ENCODE measurements at places on chromosomes 13 and 19.
A peak's percentile ranks its signal among the peaks of the same experiment; 100 is the strongest.

GRCh38 chr13:68944272-68944671 is 1163.4 kb upstream of the ATXN8OS start:
- DNase-seq = no peak

- DNase-seq = no peak
These were observed 43.1 kb downstream of the RASA3 start for GRCh38 chr13:114089341-114089740.

DNA sequence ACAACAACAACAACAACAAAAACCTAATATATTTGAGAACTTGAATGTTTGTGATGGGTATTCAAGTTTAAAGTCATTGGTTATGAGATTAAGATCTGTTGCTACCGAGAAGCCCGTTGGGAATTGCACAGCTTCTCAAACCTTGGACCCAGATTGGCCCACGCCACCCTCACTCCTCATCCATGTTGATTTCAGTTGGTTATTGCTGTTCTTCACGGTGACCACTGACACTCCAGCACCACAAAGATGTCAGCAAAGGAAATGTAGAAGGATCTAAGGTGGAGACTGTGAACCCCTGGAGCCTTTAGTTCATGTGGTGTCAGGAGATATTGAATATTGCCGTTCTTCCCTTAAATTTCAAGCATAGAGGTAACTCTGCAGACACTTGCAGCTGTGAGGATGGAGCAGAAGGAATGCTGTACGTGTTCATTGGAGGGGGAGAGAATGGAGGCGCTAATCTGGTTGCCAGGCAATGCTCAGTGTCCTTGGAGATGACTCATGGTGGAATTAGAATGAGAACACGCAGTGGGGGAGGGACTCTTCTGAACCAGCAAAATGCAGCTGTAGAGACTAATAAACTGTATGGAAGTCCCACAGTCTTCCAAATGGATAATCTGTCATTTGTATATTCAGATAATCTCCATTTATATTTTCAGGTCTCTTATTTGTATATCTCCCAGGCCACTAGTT is 20.8 kb upstream of the ZNF835 start:
- DNase-seq = no peak

DNA sequence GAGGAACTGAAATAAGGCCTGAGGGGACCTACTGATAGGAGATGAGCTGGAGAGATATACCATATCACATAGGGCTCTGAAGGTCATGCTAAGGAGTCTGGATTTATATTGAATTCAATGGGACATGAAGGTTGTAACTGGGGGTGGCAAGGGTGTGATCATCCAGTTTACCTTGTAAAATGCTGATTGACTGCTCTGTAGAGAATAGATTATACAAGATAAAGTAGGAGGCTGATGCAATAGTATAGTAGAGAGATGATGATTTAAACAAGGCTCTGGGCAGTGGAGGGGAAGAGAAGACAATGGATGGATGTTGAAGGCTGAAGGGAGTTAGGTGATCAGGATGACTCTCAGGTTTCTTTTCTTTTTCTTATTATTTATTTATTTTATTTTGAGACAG is 18.0 kb upstream of the PAN3 start:
- DNase-seq = no peak

- DNase-seq = no peak
These were observed 195.6 kb downstream of the KCTD12 start for GRCh38 chr13:76690611-76691010.

- DNase-seq = no peak
These were observed 20.0 kb downstream of the KLF12 start for GRCh38 chr13:74114202-74114601.

DNA sequence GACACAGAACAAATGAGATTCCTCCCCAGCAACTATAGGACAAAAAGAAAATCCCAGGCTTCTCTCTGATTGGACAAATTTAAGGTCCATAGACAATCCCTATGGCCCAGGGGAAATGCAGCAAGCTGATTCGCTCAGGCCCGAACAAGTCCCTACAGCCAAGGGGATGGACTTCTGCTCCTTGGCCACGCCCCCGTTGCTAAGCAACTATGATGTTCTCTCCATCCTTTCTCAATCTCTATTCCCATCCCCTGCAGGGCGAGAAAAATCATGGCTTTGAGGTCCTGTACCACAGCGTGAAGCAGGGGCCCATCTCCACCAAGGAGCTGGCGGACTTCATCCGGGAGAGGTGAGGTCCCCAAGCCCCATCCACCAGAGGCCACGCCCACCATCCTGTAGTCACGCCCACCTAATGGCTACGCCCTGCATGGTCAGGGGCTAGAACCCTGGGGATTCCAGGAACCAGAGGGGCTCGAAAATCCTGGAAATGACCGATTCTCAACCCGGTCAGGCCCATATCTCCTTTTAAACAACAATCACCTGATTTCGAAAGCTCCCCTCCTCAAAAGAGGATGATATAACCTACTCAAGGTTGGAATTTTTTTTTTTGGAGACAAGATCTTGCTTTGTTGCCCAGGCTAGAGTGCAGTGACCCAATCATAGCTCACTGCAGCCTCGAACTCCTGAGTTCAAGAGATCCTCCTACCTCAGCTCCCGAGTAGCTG is 11.4 kb downstream of the FCHO1 start:
- DNase-seq = peak; percentile 15

DNA sequence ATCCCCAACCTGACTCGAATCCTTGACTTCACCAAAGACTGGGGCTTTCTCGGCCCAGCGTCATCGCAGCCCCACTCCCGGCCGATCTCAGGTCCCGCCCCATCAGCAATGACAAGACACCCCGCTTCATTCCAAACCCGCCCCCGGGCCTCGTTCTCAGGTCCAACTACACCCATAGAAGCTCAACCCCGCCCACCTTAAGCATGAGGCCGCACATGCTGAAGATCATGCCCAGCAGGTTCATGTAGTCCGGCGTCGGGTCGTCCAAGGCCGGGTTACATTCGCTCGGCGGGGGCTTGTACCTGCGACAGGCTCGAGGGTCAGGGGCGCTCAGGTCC is 2.3 kb downstream of the WDR83 start:
- peak; percentile 52 for DNase-seq

DNA sequence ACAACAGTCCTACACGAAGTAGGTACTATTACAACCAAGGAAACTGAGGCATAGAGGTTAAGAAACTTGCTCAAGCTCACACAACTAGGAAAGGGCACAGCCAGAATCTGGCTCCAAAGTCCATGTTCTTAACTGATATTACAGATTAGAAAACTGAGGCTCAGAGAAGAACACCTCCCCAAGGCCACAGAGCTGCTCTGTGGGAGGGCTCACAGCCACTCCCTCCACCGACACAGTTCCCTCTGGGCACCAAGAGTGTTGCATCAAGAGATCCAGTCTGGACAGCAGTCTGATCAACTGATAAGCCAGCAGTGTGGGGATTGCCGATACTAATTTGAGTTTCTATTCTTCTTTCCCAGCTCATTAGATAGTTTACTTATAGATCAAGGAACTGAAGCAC is 29.5 kb downstream of the SLC15A1 start:
- DNase-seq = no peak

DNA sequence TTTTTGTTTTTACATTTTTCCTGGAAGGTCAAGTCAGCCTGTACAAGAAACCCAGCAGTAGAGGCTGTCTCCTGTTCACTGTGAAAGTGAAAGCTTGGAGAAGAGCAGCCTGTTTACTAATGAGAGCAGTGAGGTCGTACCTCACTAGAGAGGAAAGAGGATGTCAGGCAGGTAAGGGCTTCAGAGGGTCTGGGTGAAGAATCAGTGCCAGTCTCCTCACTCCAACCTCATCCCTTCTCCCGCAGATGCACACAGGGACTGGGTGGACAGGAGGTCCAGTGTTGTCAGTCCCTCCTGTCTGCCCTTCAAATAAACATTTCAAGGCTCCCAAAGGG is 462.5 kb downstream of the KLF5 start:
- no peak for DNase-seq

DNA sequence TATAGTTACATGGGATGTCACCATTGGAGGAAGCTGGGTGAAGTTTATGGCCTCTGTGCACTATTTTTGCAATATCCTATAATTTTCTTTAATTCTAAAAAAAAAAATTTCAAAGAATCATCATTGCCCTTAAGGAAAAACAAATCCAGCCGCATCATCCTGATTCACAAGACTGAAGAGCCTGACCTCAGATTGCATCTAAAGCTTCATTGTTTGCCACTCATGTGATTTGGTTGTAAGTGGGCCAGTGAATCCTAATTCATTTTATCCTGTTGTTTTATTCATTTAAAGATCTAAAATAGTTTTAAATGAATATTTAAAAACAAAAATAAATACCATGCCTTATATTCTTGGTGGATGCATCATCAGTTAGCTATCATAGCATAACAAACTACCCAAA is 504.5 kb downstream of the TBC1D4 start:
- DNase-seq = no peak

GRCh38 chr19:27674701-27675100 is 1538.2 kb downstream of the UQCRFS1 start:
- no peak for DNase-seq

- DNase-seq = peak; percentile 38
These were observed 18.7 kb downstream of the CACNG7 start for GRCh38 chr19:53927739-53928138.

- no peak for DNase-seq
These were observed 13.1 kb downstream of the MAST3 start for GRCh38 chr19:18110609-18111232.

DNA sequence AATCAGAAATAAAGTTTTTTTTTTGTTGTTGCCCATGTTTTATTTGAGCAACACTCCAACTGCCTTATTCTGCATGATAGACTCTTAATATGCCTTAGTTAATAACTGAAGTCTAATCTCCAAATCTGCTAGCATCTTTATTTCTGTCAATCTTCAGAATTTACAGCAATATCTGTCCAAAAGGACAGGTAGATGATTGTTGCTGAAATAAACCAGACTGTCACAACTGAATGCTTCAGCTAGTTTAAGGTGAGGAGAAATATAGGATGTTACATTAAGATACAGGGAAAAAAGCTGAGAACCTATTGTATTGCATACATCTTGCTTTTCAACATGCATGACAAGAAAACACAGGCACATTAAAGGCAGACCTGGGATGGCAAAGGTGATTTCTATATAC is 204.3 kb downstream of the SLITRK1 start:
- no peak for DNase-seq

DNA sequence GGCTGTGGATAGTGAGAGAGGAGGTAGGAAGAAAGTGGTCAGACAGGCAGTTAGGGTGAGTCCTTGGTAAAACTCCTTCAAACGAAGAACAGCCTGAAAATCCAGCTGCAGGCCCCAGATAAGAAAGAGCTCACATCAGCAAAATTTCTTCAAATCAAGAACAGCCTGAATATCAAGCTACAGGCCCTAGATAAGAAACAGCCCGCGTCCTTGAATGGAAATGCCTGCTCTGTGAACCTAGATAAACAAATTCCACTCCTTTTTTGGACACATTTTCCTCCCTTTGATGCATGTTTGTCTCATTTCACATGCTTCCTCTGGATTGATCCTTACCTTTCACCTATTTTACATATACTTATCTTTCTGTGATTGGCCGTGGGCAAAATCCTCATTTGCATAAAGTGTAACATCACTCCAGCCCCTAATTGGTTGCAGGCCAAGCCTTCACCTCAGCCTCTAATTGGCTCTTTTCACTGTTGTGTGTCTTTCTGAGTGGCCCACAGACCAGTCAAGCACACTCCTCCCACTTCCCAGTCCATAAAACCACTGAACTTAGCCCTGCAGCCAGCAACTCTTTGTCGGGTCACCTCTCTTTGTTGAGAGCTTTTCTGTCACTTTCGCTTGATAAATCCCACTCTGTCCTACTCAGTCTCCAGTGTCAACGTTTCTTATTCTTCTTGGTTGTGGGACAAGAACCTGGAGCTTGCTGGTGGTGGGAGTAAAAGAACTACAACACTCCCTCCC is 6.0 kb upstream of the SULT2A1 start:
- no peak for DNase-seq

DNA sequence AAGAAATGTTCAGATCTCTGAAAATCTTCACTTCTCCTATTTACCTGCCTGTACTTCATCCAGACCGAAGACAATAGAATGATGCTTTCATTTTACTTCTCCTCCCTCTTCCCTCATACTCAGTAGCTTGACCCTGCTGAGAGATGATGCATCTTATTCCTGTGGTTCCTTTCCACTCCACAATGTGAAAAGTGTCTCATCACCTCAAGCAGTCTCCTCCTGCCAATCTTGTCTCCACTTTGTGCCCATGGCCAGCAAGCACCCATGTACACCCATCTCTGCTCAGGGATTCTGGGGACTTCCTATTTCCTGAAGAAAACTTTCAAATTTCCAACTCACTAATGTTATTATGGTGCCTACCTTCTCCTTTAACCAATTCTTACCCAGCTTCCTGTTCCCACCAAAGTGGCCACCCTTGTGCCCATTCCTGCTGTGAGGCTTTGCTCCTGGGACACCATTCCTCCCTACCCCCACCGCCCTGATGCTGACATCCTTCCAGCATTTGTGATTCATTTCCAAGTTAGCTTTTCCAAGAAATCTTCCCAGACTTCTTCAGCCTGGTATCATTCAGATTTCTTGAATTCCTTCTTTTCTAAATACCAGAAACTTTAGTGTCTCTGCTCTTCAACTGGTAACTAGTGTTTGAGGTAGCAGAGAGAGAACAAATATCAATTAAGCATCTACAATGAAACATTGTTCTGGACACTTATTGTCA is 212.5 kb downstream of the POSTN start:
- DNase-seq = no peak

DNA sequence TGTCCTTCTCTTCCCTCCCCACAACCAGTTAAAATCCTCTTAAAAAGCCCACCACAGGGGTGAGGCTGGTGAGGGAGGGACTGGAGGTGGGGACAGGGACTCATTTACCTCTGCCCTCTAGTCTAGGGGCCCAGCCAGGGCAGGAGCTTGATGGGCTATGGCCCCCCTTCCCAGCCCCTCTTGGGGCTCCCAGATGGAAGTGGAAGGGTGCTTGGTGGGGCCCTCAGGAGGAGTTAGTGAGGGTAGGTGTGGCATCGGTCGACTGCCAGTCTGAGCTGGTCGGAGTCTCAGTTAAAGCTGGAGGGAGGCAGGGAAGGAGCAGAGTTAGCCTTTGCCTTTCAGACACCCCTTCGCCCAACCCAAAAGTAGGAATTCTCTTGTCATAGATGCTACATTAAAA is 10.5 kb downstream of the ZNF526 start:
- no peak for DNase-seq

- DNase-seq = no peak
These were observed 13.5 kb downstream of the WIZ start for GRCh38 chr19:15436012-15436825.

GRCh38 chr19:18135712-18136584 is 17.0 kb upstream of the PIK3R2 start:
- peak; percentile 50 for DNase-seq

GRCh38 chr19:8209462-8210378 is 550 bp downstream of the CERS4 start:
- peak; percentile 41 for DNase-seq

Data from ACHN (cell line).